ENCODE measurements at places on chromosomes 7 and 10.

DNA sequence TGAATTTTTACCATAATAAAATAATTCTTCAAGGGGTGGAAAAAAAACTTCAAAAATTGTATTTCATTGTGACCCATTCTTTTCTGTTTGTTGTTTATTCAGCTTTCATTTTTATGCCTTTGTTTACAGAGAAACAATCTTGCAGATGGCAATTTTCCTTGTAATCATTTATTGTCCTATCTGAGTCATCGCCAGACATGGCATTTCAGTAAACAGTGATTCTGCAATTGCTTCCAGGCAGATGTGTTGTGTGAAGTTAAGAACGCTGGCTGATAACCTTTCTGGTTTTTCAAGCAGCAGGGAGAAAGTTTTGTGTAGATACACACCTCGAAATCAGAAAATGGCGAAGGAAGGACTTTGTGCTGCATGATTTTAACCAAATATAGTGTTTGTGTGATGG, 80.7 kb upstream of the RPA3 start:
- no peak for DNase-seq

GRCh38 chr10:74988832-74989561, 122.5 kb upstream of the SAMD8 start:
- no peak for DNase-seq

GRCh38 chr10:28935061-28935460, 257.7 kb downstream of the BAMBI start:
- no peak for DNase-seq

DNA sequence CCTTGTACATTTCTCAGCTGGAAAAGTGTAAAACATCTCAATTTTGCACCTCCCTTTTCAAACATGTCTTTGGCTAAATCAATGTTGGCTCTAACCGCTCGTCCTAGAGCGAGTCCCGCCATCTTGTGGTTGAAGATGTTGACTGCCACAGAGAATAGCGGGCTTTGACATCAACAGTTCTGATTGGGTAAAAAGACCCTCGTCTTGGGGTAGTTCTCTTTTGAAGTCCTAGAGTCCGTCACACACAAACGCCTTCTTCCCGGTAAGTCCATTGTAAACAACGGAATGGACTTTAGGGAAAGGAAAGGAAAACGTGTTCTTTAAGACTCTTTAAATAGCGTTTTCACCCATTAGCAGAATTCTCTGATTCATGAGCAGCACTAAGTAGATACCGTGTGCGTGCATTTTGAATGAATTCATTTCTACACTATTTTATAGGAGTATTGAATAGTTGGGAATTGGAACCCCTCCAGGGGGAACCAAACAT, 452 bp upstream of the RPP30 start:
- peak; percentile 39 for DNase-seq

DNA sequence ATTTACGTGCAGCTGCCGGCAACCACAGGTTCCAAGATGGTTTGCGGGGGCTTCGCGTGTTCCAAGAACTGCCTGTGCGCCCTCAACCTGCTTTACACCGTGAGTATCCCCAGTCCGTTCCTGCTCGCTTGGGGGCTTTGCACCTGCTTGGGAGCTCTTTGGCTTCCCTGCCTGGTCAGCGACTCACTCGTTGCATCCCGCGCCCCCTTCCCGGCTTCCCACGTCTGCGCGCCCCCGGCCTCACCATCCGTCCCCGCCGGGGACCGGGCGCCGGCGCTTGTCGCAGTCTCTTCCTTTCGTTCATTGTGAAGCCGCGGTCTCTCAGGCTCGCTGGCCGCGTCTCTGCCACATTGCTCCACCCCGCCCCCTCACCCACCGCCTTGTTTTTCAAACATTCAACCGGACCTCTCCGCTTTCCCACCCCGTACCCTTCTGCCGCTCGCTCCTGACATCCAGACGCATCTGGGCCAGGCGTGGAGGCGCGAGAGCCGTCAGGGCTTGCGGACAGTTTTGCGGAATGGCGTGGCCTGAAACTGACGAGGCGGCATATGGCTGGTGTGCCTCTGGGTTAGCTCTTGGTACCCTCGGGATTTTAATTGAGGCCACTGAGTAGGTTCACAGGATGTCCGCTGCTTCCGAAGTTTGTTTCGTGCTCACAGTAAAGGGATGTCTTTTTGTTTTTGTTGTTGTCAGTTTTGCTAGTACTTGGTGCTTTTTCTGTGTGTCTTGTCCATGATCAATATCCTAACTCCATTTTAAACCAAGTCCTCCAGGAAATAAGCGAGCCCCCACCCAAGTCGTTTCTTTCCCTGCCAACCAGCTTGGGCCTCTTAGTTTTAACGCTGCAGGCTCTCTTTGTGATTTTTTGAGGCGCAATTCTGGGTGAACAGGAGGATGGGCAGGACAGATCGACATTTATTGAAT, 639 bp downstream of the TSPAN13 start:
- peak; percentile 12 for DNase-seq

- no peak for DNase-seq
Observed at GRCh38 chr7:55485501-55486191, 86.7 kb downstream of the VOPP1 start.

DNA sequence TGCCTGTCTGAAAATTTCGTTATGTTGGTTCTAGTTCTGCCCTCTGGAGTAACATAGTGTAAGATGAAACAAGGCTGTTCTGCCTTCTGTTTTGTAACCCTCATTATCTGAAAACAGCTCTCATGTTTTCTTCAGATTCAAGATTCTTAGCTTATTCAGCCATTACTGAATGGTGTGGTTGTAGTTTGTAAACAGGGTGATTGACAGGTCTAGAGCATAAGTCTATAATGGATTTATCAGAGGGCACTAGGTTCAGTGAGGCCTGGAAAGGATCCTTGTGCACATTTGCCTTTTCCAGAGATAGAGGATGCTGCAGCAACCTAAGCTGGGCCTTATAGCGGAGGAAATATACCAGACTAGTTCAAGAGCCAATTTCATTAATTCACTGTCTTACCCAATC, 6.1 kb downstream of the ZNF398 start:
- no peak for DNase-seq

DNA sequence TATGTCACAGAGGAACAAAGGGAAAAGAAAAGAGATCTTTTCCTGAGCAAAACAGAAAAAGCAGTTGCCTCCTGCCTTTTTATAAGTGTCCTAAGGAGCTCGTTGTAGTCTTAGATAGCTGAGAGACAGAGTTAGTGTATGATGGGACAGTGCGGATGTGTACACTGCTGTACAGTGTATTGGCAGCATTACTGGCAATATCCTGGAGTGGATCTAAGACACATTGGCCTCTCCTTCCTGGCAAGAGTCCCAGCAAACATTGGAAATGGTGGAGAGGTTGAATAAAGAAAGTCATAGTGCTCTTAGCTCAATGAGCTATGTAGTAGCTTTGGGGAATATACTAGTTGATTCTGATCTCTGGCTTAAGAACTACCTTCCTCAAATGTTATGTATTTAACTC, 22.7 kb downstream of the GARS1 start:
- no peak for DNase-seq

- no peak for DNase-seq
Observed at GRCh38 chr7:149459540-149460452, 1.1 kb downstream of the ZNF777 start.

DNA sequence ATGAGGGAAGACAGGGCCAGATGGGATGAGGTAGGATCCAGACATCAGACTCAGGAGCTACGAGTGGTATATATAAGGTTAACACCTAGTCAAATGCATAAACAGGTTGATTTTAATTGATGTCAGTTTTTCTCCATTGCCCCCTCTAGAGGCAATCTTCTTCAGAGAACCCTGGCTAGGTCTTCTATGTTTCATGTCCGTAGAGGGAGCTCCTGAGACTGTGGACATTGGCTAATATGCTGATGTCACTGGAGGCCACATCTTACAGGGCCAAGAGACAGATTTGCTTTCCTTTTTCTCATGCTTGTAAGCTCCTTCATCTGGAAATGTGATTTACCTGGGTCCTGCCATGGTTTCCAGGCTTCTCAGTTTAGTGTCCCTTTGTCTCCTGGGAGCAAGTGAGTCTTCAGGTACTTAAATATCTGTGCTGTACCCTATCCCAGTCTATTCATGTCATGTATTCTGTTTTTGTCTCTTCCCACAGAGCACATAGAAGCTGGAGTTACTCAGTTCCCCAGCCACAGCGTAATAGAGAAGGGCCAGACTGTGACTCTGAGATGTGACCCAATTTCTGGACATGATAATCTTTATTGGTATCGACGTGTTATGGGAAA, 161.6 kb upstream of the PRSS1 start:
- peak; percentile 77 for DNase-seq
